ENCODE measurements at places on chromosomes 11 and 22.
A peak's percentile ranks its signal among the peaks of the same experiment; 100 is the strongest.

DNA sequence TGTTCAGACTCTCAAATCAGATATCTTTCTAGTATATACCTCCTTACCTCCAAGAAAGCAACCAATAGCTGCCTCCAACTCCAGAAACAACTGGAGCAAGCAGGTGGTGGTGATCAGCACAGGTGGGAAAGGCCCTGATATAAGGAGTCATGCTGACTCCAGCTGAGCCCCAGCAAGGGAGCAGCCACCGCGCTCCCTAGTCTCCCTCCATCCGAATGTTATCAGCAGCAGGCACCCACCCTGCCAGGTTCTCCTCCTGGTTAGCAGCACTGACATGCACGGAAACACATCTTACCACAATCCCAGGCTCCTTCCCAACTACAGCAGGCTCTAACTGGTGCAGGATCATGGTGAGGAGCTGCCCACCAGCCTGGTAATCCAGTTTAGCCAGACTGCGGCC is 18.5 kb upstream of the STK33 start:
- no peak for DNase-seq

- no peak for DNase-seq
Measured at GRCh38 chr11:104547996-104548661, 350.1 kb downstream of the CASP12 start.

- no peak for DNase-seq
Measured at GRCh38 chr22:49650336-49651241, 177.1 kb downstream of the BRD1 start.

GRCh38 chr11:65427691-65428577 is 5.3 kb downstream of the NEAT1 start:
- no peak for DNase-seq

- DNase-seq = no peak
Measured at GRCh38 chr11:100575860-100576717, 111.0 kb upstream of the ARHGAP42 start.

DNA sequence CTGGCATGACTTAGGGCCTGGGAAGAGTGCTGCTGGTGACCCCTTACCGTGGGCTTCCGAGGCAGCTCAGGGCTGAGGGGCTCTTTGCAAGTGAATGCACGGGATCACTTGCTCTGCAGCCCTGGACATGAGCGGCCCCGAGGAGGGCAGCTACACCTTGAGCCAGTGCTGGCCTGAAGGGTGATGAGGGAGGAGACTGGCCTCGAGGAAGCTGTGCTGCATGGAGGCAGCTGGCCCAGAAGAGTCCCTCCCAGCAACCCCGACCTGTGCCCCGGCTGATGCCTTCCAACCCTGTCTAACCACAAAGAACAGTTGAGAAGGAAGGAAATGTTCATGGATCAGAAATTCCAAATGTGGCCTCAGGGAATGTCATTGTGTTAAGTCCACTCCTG is 45.2 kb downstream of the TBX1 start:
- no peak for DNase-seq

- DNase-seq = no peak
Measured at GRCh38 chr11:73141309-73142127, 600 bp downstream of the FCHSD2 start.

- DNase-seq = no peak
Measured at GRCh38 chr11:44604171-44604581, 38.7 kb downstream of the CD82 start.

DNA sequence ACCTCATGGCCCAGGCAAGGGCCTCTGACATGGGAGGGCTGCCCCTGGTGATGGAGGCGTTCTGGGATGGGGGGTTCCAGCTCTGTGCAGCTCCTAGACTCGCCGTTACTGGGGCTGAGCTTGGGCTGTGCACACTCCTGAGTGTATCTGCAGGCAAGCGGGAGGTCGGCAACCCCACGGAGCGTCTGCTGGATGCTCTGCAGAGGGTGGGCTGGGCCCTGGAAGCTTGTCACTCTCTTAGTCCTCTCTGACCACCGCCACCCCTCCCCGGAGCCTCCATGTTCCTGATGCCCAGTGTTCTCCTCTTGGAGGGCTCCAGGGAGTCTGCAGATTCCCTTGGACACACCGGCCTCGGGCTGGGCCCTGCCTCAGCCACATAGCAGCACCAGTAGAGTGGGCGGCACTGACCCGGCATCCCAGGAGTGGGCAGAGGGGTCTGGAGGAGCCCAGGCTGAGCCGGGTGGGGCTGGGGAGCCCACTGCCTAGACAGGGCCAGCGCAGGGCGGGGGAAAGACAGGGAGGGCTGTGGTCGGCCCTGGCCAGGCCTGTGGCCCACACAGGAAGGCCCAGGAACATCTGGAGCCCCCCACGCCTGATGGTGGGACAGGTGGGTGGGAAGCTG is 20.6 kb upstream of the MUC5B start:
- no peak for DNase-seq

DNA sequence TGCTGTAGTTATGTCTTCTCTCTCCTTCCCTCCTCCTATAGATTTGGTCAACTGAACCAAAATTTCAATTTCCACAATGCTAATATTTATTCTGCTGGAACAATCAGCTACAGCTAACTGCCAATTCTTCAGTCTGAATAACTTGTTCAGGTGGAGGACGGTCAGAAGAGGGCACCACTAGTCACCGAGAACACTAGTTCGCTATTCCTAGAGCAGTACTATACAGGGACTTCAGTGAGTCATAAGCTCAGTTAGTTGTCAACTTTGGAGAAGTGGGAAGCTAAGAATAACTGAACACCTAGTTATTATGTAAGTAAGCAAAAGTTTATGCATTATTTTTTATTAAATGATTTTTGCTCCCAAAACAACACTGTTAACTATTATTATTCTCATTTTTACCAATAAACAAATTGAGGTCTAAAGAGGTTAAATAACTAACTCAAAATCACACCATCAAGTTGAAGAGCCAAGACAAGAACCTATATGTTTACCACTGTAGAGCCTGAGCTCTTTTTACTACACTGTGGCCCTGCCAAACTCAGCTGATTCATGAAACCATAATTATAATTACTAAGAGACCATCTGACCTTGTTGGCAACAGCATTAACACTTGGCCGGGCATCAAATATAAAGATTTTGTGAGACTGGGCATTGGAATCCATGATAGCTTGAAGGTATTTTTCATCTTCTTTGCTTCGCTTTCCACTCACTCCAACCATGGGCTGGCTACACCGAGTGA is 59.0 kb downstream of the CEP57 start:
- DNase-seq = peak; percentile 2

GRCh38 chr11:119376197-119376847 is 5.2 kb downstream of the USP2 start:
- DNase-seq = no peak

DNA sequence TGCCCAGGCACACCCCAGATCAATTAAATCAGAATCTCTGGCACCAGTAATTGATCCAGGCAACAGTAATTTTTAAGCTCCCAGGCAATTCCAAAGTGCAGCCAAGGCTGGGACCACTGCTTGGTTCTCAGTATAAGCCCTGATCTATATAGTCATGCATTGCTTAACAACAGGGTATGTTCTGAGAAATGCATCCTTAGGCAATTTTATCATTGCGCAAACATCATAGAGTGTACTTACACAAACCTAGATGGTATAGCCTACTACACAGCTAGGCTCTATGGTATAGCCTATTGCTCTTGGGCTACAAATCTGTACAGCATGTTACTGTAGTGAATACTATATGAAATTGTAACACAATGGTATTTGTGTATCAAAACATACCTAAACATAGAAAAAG is 651 bp upstream of the C11orf42 start:
- DNase-seq = no peak

- no peak for DNase-seq
Measured at GRCh38 chr22:29317827-29318454, 2.4 kb upstream of the RASL10A start.

GRCh38 chr11:71574418-71574817 is 8.3 kb downstream of the KRTAP5-11 start:
- no peak for DNase-seq

GRCh38 chr11:132336781-132337535 is 966.5 kb downstream of the NTM start:
- no peak for DNase-seq

DNA sequence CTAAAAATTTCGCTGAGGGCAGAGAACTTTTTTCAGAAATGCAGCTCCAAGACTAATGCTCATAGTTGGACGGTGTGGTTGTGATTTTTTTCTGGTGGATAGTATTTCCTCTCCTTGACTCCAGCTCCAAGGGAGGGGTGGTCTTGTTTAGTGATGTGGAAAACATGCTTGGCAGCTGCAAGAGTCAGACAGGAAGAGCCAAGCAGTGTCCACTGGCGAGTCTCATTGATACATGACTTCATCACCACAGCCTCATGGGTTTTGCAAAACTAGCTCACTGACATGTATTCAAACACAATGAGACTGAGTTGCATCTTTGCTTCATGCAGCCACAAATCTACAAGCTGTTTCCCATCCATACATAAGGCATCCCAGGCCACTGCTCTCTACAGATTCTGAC is 7.3 kb upstream of the KCNJ1 start:
- no peak for DNase-seq

- no peak for DNase-seq
Measured at GRCh38 chr11:123145220-123145619, 49.8 kb downstream of the CLMP start.
